HuH-7 (cell line): ENCODE measurements at places on chromosomes 3 and 15.

GRCh38 chr3:32121137-32121536 is 14.7 kb downstream of the GPD1L start:
- no peak for DNase-seq

DNA sequence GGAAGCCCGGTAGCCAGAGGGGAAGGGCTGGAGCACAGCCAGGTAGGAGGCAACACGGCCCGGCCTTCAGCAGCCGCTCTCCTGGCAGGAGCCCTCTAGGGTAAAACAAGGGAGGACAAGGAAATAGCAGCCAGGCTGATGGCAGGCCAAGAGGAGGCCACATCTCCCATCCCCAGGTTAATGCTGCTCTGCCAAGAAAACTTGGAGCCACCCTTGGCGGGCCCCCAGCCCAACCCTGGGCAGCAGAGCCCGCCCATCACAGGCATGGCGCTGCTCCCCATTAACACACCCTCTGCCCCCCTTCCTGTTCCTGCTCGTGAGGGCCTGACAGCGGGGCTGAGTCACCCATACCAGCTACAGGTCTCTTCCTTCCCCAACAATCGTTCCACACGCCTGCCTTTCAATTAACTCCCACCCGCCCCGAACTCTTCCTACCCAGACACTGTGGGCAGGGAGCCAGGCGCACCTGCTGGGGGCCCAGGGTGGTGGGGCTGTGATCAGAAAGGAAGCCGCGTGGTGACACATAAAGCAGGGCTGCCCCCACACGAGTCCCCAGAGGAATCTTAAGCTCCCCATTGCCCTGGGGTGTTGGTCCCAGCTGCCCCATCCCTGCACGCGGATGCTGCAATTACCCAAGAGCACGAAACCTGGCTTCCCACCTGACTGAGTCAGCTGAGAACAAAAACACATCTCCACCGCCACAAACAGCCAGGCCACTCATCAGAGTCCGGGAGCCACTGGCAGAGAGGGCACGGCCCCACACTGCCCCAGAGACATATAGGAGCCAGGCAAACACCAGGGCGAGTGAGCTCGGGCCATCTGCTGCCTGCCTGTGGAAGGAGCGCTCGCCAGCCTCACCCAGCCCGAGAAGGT is at the start of gene C15orf62:
TSS of gene C15orf62 (plus strand) at position 707 of the 873 bp plus-strand sequence. CDS start 516 bp downstream, outside the sequence.
- DNase-seq: no peak

DNA sequence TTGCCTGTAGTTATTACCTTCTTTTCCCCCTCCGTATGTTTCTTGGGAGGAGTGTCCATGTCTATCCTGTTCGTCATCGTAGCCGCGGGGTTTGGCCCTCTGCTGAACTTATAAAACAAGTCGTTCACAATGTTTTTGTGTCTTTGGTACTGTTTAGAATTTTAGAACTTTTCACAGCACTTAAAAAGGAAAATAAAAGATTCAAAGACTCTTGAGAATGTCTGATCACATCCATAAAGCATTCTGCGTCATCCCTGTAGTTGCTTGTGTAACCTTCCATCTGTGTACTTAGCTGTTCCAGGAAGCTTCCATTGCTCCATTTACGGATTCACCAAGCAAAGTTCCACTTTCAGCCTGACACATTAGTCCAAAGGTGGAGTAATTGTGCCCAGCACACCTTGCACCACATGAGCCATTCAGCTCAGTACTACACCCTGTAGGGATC is 677.1 kb upstream of the NR2F2 start:
- DNase-seq: no peak

GRCh38 chr3:131233900-131234668 is 147.5 kb upstream of the NUDT16 start:
- no peak for DNase-seq

DNA sequence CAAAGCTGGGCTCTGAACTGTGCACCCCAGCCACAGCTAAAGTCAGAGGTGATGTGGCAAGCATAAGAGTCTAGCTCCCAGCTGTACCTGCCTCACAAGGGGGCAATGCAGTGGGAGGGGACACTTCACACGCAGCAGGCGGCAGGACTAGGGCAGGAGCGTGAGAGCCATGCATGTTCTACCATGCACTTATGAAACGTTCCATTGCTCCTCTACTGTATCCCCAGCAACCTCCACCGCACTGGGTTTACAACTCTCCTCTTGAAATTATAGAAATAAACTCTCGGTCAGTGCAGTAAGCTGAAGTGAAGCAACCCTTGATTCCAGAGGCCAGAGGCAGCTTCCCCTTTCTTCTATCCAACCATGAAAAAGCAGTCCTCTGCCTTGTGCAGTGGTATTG is 298.6 kb upstream of the STT3B start:
- DNase-seq: no peak

GRCh38 chr3:170240142-170240541 is 17.9 kb downstream of the PRKCI start:
- DNase-seq: no peak

GRCh38 chr15:39132070-39132469 is 448.8 kb upstream of the THBS1 start:
- no peak for DNase-seq

- peak; percentile 85 for DNase-seq
Observed at GRCh38 chr3:170425491-170426239, 7.0 kb downstream of the CLDN11 start.

GRCh38 chr15:39587731-39588530 is 7.1 kb downstream of the THBS1 start:
- DNase-seq: no peak

DNA sequence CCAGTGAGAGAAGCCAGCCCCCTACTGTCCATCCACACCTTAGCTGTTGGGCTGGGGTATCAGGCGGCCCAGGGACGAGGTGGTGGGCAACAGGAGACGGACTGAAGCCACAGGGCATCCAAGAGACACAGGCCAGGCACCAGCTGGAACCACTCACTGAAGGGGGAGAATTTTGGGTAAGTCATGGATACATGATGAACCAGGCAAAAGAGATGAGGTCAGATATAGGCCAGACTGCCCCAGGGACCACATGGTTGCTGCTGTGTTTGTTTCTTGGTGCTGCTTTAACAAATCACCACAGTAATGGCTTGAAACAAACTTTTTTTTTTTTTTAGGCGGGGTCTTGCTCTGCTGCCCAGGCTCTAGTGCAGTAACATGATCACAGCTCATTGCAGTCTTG is 66.4 kb downstream of the SEMA5B start:
- DNase-seq: no peak

GRCh38 chr15:47177177-47177576 is 540.1 kb upstream of the SEMA6D start:
- no peak for DNase-seq

DNA sequence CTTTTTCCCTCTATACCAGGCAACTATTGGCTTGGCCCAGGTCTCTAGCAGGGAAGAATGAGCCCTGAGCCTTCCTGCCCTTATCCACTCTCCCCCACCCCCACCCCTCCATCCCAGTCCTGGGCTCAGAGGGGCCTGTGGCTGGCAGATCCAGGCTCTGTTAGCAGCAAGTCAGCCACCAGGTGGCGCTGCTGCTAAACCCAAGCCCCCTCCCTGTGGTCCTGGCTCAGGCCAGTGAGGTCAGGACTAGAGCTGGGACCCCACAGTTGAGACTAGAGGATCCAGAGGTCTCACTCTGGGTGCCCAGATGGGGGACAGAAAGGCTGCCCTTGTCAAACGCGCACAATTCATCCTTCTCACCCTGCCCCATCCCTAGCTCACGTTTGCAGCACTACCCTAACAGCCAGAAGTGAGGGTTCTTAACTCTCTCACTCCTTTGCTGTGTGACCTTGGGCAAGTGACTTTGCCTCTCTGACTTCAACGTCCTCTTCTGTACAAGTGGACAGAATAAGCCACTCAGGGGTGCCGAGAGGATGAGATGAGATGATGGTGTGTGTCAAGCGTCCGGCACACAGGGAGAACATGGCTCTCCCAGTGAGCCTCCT is 46.8 kb upstream of the SLC6A1 start:
- peak; percentile 99 for DNase-seq

- no peak for DNase-seq
Observed at GRCh38 chr3:101665357-101665756, 11.6 kb downstream of the ZBTB11 start.

DNA sequence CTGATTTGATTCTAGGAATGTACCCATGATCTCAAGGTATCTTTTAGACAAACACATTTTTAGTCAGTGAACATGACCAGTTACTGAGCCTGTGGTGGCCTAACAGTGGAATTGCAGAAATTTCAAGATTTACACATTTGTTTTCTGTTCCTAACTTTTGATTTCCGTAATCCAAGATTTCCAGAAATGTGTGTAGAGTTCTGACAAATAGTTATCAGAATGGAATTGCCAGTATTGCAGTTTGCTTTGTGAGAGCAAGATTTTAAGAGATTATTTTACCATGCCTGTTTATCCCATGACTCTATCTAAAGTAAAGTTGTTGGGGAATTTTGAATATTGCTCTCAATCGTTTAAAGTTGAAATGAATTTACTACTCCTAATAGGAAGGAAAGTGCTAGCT is 11.7 kb upstream of the UTS2B start:
- DNase-seq: no peak
